H1 (cell line): ENCODE measurements at places on chromosomes 1 and 21.

- no peak for DNase-seq
Measured at GRCh38 chr1:55980582-55980981, 598.8 kb downstream of the PLPP3 start.

GRCh38 chr1:67256291-67257172, 51.1 kb upstream of the IL12RB2 start:
- DNase-seq: no peak

DNA sequence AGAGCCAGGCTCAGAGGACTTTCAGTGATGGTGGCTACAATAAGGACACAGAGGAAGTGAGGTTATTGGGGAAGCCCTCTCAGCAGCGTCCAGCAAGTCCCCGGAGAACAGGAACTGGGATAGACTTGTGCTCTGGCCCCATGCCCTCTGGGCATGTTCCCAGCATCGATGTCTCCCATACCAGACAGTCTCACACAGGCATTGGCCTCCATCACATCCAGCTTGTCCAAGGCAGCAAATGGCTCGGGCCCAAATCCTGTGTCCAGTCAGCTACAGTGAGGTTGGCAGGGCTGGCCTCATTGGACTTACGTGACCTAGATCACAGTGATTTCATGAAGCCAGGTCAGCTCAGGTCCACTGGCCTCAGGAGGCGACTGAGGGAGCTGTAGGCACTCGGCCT, 19.6 kb upstream of the TMEM54 start:
- no peak for DNase-seq

GRCh38 chr1:116189481-116189880, 78.3 kb downstream of the MAB21L3 start:
- no peak for DNase-seq

GRCh38 chr21:45085700-45086099, 11.3 kb downstream of the ADARB1 start:
- no peak for DNase-seq
